ENCODE measurements at places on chromosomes 1 and 21.

GRCh38 chr1:98333936-98334335, 327.6 kb upstream of the SNX7 start:
- DNase-seq, result no peak

GRCh38 chr1:4928186-4928585, 273.8 kb downstream of the AJAP1 start:
- no peak for DNase-seq

GRCh38 chr1:59521456-59521855, 224.6 kb downstream of the FGGY start:
- no peak for DNase-seq

DNA sequence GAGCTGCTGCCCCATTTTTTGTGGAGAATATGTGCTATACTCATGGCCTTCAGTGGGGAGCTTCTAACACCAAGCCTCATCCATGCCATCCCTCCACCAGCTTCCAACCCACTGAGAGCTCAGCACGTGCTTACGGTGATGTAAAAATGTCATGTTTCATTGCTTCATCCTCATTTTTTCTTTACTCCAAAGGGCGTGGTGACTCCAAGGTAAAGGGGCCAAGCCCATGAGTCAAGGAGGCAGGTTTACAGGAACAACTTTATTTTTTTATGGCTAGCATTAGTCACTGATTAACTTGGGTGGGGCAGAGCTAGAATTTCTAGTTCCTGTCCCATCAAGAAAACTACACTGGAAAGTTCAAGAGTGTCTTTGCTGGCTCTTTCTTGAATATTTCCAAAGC, at the start of gene C1orf226:
TSS of gene C1orf226 (plus strand) at position 346 of the 400 bp plus-strand sequence. CDS start 174 bp downstream, outside the sequence.
- DNase-seq, result no peak

DNA sequence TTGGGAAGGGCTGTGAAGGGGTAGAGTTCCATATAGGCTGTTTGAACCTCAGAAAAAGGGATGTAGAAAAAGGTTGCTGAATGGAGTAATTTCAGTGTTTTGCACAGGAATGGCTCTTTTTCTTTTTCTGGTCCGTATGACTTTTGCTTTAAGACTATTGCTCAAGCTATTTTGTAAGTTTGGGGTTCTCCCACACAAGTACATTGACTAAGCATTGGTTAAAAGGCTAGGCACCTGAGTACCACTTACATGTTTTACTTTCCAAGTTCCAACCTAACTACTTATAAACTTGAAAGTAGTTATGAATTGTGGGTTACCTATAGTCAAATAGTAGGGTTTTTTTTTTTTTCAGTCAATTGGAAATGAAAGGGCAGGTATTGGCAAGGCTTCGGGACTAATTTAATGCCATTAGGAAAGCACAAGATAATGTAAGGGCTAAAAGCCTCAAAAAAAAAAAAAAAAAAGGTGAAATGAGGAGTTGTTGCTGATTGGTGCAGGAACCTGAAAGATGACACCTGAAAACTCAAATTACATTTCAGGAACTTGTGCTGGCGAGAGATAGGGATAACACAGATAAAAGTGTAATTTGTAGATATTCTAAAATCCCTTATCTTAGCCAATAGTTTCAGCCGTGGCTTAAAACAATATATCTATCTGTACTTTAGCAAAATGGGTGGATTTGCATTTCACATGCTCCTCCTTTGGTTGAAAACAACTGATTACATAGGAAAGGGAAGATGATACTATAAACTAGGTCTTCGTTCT, 209.5 kb downstream of the RPS6KC1 start:
- no peak for DNase-seq

DNA sequence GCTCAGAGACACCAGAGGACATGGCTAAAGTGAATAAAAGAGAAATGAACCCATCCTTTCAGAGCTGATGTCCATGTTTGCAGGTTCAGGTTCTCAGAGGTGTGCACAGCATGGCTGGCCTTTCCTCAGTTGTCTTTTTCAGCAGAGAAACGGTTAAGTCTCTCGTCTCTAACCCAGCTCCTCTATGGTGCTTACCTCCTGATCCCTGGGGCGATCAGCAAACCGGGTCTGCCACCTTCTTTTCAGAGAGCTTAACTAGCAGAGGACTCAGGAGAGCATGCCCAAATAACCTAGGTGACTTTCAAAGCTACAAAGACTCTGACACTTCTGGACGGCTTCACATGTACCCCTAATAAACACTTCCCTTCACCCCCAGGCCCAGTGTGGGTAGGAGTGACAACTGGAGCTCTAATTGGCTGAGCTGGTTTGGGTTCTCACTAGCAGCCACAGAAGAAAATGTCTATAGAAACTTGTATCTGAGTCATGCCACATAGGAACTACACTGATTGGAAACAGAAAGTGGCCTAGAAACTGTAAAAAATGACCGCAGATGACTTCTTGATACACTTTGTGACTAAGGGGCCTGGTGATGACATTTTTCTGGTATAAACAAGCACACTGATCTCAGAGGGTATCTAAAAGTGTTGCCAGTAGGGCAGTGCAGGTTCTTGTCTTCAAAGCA, at the start of gene AIM2:
TSS of gene AIM2 (minus strand) at position 329 of the 682 bp plus-strand sequence. CDS start 3,267 bp downstream, outside the sequence.
- DNase-seq, result peak; percentile 22

- DNase-seq, result no peak
Observed at GRCh38 chr1:240734001-240734400, 122.0 kb upstream of the GREM2 start.

GRCh38 chr1:56019472-56019871, 559.9 kb downstream of the PLPP3 start:
- DNase-seq, result no peak

DNA sequence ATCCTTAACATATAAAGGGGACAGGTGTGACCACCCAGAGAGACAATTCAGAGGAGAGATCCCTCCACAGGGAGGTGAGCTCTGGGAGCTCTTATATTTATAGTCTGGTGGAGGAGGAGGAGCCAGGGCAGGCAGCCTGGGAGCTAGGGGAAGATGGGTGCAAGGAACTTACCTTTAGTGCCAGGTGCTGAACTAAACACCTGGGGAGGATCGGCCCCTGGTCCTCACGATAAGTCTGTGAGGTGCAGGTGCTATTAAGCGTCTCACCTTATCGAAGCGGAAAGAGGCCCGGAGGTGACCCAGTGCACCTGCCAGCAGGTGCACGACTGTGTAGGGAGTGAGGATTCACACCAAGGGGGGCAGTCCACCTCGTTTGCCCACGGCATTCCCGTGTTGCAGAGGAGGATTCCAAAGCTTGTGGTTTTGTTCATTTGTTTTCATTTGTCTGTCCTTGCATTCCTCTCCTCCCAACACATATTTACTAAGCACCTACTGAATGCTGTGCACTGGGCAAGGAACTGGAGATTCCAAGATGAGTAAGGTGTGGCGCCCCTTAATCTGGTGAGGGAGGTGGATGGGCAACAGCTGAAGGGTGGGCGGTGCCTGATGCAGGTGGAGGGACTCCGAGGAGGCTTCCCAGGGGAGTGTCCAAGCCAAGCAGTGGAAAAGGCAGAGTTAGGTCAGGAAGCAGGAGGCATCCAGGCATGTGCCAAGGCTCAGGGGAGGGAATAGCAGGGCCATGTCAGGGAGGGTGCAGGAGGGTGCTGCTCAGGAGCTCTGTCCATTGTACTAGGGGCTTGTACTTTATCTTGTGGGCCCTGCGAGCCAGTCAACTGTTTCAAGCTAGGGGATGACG, 11.5 kb downstream of the ARHGEF10L start:
- DNase-seq, result no peak

GRCh38 chr21:40840401-40841125, 6.4 kb downstream of the DSCAM start:
- DNase-seq, result no peak

- no peak for DNase-seq
Observed at GRCh38 chr1:99786751-99787501, 20.5 kb upstream of the FRRS1 start.

GRCh38 chr1:67729872-67730271, 44.9 kb downstream of the GADD45A start:
- DNase-seq, result no peak

- DNase-seq, result no peak
Observed at GRCh38 chr1:248847181-248847955, 9.3 kb downstream of the ZNF672 start.

- no peak for DNase-seq
Observed at GRCh38 chr1:89433421-89433820, 69.6 kb downstream of the GBP6 start.

DNA sequence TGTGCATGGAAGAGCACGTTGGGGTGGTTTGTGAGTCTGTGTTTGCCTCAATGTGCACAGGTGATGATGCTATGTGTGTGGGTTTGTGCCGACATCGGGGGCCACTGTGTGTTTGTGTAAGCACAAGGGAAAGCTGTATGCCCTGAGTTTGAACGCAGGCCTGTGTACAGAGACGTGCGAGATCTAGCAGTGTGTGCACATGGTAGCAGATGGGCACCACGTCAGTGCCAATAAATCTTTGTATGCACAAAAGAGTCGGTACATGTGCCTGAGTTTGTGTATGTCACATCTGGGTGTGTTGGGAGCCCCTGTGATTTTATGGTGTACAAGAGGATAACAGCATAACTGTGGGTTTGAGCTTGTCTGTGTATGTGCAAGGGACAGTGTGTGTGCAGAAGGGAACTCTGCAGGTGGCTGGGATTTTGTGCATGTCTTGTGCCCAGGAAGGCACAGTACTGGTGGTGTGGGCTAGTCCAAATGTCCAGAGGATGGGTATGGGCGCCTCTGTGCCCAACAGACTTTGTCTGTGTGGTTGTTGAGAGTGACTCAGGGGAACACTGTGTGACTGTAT, 32.0 kb upstream of the WASF2 start:
- no peak for DNase-seq

- no peak for DNase-seq
Observed at GRCh38 chr1:186798960-186799688, 29.6 kb upstream of the PLA2G4A start.

DNA sequence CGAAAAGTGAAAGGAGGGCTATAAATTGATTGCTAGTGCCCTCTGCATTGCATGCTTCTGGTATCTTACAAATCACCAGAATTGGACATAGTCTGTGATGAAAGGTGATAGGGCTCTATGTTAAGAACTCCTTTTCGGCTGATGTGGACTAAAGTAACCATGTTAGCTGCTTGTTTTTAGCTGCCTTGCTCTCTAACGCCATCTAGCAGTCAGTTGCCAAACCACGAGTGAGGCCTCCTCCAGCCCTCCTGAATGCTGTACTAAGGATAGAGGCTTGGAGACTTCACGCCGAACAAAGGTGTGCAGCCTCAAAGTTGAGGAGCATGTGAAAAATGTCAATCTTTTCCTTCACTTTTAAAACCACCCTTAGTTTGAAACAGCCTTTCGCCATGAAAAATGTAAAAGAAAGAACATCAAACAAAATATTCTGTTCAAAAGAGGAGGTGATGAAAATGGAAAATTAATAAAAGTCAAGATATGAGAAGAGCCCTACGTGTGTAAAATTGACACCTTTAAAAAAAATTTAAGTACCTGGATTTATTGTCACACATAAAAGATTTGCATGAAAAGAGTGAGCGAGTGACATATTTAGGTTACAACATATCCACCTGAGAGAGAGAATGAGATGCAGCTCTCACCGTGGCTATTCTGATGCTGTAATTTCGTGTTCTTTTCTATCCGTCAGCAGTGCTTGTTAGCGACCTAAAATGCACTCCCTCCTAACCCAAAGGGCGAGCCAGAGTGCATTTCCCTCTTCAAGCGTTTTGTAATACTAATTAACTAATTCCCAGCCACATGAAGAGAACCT, 8.1 kb downstream of the LRRC53 start:
- no peak for DNase-seq

- DNase-seq, result no peak
Observed at GRCh38 chr21:42069843-42070242, 1.3 kb upstream of the UMODL1 start.

DNA sequence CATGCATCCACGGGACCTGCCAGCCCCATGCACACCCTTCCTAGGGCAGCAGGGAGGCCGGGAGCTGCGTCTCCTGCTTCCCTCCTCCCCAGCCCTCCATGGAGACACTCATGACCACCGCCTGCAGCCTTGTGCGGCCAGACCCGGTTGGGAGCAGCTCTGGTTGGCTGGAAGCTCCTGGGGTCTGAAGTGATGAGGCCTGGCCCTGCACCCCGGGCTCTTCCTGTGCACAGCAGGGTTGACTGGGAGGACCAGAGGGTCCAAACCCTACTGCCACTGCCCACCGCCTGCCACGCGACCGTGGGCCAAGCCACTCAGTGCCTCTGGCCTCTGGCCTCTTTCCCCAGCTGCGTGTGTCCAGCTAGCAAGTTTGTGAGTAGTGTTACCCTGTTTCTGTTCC, 111.1 kb upstream of the COL6A1 start:
- DNase-seq, result no peak

DNA sequence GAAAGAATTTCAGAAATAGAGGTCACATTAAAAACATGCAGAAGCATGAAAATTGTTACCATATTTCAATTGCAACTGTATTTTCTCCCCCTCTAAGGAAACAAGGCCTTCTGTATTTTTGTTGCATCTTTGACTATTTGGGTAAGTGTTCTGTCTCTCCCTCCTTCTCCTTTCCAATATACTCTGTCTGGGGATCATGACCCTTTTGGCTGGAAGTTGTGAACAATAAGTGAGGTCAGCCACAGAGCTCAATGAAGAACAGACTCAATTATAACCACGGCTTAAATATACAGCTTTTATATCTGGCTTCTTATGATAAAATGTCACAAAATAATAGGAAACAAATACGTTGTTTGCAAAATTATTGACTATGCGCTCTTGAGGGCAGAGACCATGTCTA, 47.1 kb downstream of the SPAG17 start:
- no peak for DNase-seq

- no peak for DNase-seq
Observed at GRCh38 chr1:152227310-152227928, 3.4 kb upstream of the HRNR start.

DNA sequence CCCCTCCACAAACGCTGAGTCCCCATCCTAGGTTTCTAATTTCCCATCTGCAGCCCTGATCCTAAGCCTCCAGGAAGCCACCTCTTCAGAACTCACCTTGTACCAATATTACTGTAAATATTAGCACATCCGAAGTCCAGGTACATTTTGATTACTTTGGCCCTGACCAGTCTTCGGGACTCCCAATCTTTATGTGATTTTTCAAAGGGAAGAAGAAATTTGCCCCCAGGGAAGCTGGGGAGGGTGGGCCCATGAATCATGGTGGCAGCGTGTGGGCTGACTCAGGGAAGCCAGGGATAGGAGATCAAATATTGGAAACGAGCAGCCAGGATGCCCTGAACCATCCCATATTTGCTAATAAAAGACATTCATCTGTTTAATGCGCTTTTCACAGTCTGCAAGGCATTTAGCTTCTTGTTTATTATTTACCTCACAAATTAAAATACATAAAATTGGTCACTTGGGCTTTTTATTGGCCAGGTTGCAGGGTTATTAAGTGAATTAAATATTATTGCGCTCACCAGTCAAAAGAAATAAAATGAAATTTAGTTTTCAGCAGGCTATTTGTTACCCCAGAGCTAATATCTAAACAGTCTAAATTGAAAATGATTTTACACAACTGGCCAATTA, 46.6 kb downstream of the KIAA0040 start:
- DNase-seq, result no peak

DNA sequence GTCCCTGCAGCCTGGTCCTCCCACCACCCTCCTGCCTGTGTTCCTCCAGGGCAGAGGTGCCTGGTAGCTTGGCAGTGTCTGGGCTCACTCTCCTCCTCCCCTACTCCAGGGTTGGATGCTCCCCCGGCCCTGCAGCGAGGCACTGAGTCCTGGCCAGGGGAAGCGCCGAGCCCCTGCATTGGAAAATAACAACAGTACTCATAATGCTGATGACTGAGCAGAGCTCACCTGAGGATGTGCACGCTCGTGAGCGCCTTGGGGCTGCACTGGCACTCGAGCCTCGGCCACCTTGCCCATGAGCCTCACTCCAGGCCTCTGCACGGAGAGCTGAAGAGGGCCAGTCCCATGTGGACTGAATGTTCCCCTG, 6.0 kb upstream of the ACTRT2 start:
- no peak for DNase-seq
